ENCODE measurements at places on chromosomes 2 and 18.

DNA sequence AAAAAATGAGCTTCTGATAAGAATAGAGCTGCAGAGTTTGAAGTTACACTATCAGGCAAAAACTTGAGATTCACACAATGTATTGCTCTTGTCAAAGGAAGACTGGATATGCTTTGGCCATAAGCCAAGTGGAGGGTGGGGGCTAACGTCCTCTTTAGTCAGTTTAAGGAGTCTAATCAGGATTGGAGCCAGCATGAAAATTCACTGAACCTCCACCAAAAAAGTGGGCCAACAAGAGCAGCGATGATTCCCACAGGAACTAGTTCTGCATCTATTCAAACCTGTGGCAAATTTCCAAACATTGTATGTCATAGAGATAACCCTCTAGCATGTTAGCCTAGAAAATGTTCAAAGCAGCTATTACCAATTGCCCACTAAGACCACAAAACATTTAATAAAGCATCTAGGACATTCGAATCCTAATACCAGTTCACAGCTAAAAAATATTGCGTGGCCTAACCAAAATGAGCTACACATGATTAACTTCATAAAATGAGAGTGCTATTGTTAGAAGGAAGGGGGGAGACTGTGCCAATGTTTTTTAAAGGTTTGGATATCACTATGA lies 43.5 kb upstream of the TMEM247 start:
- no peak overlapping the region for H3K4me3 ChIP-seq
- H3K27me3 ChIP-seq, result no peaks in the 10 kb centered on the region
- no peak for DNase-seq
- H3K27ac ChIP-seq, result no peak overlapping the region
- peaks cover 6% of the 10 kb centered on the region for H3K4me1 ChIP-seq
- no peaks in the 10 kb centered on the region for H3K36me3 ChIP-seq

- H3K4me3 ChIP-seq, result no peak overlapping the region
- DNase-seq, result no peak
- no peak overlapping the region for H3K27ac ChIP-seq
- no peaks in the 10 kb centered on the region for H3K27me3 ChIP-seq
- H3K4me1 ChIP-seq, result no peaks in the 10 kb centered on the region
Observed at GRCh38 chr2:76667821-76668271, 854.3 kb downstream of the LRRTM4 start.

DNA sequence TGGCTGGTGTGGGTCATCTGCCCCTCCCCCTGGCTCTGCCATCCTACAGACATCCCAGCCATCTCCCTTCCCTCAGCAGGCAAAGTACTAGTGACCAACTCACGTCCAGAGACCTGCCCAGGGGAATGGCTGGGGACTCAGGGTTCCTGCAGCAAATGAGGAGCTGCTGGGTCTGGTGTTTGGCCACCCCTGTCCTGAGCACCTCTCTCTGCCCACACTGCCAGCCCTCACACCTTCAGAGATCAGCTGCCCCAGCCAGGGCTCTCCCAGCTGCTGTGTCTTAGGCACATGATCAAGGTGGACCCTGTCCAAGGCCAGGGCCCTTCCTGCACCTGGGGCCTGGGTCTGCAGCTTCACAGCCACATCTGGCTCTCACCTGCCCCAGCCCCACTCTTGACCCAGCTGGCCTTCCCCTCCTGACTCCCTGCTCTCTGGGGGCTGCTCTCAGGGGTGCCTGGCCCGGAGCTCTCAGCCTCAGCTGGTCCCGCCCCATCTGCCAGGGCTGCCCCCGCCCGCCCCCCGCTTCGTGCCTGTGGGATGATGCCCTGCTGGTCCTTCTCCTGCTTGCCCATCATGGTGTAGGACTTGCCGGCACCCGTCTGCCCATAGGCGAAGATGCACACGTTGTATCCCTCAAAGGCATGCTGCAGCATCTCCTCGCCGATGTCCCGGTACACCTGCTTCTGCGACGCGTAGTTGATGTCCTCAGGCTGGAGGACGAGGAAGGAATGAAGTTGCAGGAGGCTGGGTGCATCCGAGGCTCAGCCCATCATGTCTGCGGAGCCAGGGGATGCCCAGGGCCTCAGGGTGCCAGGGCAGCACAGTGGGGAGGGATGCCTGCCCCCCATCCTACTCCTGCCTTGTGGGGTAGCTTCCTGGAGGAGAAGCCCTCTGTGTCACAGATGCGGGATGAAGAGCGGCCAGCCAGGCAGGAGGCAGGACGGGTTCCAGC lies 32.2 kb downstream of the KIF1A start:
- H3K27ac ChIP-seq, result no peak overlapping the region
- H3K27me3 ChIP-seq, result peaks cover 50% of the 10 kb centered on the region
- no peak overlapping the region for H3K4me3 ChIP-seq
- no peaks in the 10 kb centered on the region for H3K36me3 ChIP-seq

DNA sequence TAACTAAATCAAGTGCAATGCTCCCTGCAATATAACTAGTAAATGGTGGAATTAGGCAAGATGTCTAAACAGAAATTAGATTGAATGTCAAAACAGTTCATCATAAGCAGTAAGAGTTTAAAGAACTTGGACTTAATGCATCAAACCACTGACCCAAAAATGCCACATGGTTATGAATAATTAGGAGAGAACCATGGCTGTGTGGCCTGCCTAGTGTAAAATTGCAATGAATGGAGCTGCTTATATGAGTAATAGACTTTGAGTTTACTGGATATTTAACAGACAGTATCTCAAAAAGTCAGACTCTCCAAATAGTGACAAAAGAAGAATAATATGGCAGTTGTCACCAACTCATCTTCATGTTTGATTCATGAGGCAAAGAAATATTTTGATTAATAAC lies 101.6 kb upstream of the COL5A2 start:
- no peaks in the 10 kb centered on the region for H3K36me3 ChIP-seq
- no peak overlapping the region for H3K27ac ChIP-seq
- no peaks in the 10 kb centered on the region for H3K27me3 ChIP-seq
- no peak overlapping the region for H3K4me3 ChIP-seq
- no peak for DNase-seq

GRCh38 chr2:24861500-24861899 lies 58.5 kb downstream of the ADCY3 start:
- no peak for DNase-seq
- H3K36me3 ChIP-seq, result no peaks in the 10 kb centered on the region
- H3K27me3 ChIP-seq, result no peaks in the 10 kb centered on the region
- H3K4me3 ChIP-seq, result no peak overlapping the region
- no peak overlapping the region for H3K27ac ChIP-seq

DNA sequence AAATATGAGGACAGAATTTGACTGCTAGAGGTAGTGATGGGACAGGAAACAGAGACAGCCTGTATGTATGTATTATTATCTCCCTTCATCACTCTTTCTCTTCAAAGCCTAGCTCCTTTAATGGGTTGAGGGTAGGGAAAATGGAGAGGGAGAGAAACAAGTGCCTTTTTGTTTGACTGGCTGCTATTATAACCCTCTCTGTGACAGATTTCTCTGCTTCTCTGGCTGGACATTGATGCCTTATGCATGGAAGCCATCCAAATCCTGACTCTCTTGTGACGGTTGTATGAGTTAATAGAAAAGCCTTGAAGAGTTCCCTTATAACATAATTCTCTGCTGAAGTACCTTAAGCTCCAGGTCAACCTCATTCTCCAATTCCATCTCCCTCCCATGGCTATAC lies 118.5 kb upstream of the COL5A2 start:
- H3K4me3 ChIP-seq, result no peak overlapping the region
- no peak overlapping the region for H3K27ac ChIP-seq
- H3K36me3 ChIP-seq, result no peaks in the 10 kb centered on the region
- no peaks in the 10 kb centered on the region for H3K4me1 ChIP-seq

GRCh38 chr2:126614524-126615227 lies 41.3 kb upstream of the GYPC start:
- H3K27ac ChIP-seq, result no peak overlapping the region
- no peak for DNase-seq
- no peaks in the 10 kb centered on the region for H3K36me3 ChIP-seq
- no peaks in the 10 kb centered on the region for H3K4me1 ChIP-seq
- H3K27me3 ChIP-seq, result no peaks in the 10 kb centered on the region

DNA sequence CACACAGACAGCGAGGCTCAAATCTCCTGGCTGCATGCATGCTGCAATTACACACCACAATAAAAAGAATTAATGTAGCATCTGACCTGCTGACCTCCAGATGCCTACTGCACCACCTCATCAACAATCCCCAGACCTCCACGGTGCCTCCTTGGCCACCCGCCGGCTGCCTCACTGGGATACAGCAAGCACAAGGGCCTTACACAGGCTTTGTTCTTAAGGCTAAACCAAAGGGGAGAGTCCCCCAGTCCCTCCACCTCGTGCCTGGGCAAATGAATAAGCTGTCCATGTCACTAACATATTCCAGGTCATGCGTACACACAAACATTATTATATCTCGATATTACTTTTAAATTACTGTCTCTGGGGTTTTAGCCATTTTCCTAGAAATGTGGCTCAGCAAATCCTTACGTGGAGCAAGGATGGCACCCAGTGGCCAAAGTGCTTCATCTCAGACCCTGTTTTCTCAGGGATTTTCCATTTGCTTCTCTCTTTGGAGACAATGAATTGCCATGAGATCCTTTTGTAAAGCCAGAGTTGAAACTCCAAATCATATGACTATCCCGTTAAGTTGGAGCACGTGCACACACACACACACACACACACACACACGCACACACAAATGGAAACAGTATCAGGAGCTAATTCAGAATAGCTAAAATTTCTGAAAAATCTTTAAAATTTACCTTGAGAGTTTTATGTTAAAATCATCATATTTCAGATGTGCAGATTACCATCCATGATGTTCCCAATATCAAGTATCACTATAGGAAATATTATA lies 313.8 kb downstream of the PDE11A start:
- no peaks in the 10 kb centered on the region for H3K36me3 ChIP-seq
- H3K4me3 ChIP-seq, result no peak overlapping the region
- H3K27ac ChIP-seq, result no peak overlapping the region
- no peaks in the 10 kb centered on the region for H3K27me3 ChIP-seq
- peaks cover 17% of the 10 kb centered on the region for H3K4me1 ChIP-seq

DNA sequence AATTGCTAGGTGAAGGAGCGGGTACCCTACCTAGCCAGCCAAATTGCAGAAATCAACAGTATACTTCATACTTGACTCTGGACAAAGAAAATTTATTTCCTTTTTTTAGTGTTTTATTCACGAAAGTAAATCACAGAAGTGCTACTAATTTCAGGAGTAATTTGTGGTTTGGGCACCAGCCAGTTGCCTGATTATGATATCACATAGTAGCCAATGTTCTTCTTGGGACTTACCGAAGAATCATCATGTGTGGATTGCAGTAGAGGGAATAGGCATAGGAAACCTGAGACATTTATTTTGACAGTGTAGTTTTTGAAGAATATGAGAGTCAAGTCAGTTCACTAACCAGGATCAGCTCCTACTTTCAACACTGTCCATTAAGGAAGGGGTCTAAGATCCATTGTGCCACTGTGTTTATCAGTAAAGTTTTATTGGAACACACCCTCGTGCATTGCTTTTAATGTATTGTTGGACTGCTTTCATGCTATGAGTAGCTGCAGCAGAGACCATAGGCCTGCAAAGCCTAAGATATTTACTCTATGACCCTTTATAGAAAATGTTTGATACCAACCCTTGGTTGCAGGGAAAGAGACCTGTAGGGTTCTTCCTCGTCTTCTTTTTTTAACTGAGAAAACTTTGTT lies 32.1 kb downstream of the TNFRSF11A start:
- no peak overlapping the region for H3K27ac ChIP-seq
- DNase-seq, result no peak
- no peaks in the 10 kb centered on the region for H3K27me3 ChIP-seq
- no peak overlapping the region for H3K4me3 ChIP-seq
- no peaks in the 10 kb centered on the region for H3K36me3 ChIP-seq
- H3K4me1 ChIP-seq, result no peaks in the 10 kb centered on the region

GRCh38 chr2:156826341-156826933 lies 390.3 kb downstream of the GPD2 start:
- H3K4me3 ChIP-seq, result no peak overlapping the region
- no peaks in the 10 kb centered on the region for H3K4me1 ChIP-seq
- no peaks in the 10 kb centered on the region for H3K27me3 ChIP-seq
- no peak for DNase-seq
- H3K36me3 ChIP-seq, result no peaks in the 10 kb centered on the region
- H3K27ac ChIP-seq, result no peak overlapping the region

GRCh38 chr18:56112013-56112749 lies 524.2 kb upstream of the TCF4 start:
- H3K4me1 ChIP-seq, result peaks cover 5% of the 10 kb centered on the region
- H3K36me3 ChIP-seq, result no peaks in the 10 kb centered on the region
- no peak overlapping the region for H3K4me3 ChIP-seq

GRCh38 chr2:9201185-9201891 lies 5.3 kb upstream of the ASAP2 start:
- DNase-seq, result no peak
- no peak overlapping the region for H3K27ac ChIP-seq
- no peaks in the 10 kb centered on the region for H3K36me3 ChIP-seq
- no peaks in the 10 kb centered on the region for H3K27me3 ChIP-seq

GRCh38 chr18:79915161-79916127 lies 36.0 kb downstream of the SLC66A2 start:
- H3K36me3 ChIP-seq, result peaks cover 62% of the 10 kb centered on the region
- peaks cover 18% of the 10 kb centered on the region for H3K4me1 ChIP-seq
- DNase-seq, result peak; percentile 68

DNA sequence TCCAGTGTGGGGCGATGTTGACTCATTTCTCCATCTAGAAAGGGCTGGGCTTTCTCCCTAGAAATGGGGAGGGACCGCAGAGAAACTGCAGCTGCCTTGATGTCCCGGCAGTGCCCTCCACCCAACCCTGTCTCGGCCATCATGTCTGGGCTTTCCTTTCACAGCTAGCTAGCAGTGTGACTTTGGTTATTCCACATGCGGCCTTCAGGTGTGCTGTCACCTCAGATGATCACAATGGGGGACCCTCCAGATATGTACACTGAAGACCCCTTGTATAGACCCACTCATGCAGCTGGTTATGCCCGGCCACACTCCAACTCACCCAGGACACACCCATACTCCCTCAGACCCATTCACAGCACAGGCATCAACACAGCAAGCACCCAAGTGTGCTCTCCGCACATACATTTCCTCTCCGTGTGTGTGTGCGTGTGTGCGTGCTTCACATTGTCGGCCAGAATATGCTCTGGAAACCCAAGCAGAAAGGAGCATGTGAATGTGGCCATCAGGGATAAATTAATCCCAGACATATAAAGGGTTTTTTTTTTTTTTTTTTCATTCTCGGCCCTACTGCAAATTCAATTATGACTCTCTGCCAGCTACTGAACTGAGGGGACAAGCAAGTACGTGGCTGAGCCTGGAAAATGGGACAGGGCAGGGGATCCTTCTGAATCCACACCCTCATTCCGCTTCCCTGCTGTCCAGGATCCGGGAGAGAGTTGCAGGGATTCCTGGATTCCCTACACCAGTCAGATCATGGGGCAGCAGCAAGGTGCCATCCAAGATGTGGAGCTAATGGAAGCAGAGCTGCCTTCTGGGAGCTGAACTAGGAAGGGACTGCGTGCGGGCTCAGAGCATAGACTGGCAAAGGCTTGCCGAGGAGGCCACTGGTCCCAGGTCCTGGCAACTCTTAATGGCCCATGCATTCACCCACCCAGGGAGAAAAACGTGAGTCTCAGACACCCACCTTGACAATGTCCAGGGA lies 240.2 kb downstream of the DYSF start:
- DNase-seq, result peak; percentile 42
- H3K36me3 ChIP-seq, result no peaks in the 10 kb centered on the region
- H3K27me3 ChIP-seq, result no peaks in the 10 kb centered on the region
- no peak overlapping the region for H3K27ac ChIP-seq

GRCh38 chr2:233363744-233364235 lies 9.5 kb downstream of the DGKD start:
- no peaks in the 10 kb centered on the region for H3K36me3 ChIP-seq
- H3K4me1 ChIP-seq, result no peaks in the 10 kb centered on the region
- no peak for DNase-seq
- H3K27ac ChIP-seq, result no peak overlapping the region

All from suprapubic skin (tissue), 4 donors.